ENCODE measurements at places on chromosomes 5 and 9.

DNA sequence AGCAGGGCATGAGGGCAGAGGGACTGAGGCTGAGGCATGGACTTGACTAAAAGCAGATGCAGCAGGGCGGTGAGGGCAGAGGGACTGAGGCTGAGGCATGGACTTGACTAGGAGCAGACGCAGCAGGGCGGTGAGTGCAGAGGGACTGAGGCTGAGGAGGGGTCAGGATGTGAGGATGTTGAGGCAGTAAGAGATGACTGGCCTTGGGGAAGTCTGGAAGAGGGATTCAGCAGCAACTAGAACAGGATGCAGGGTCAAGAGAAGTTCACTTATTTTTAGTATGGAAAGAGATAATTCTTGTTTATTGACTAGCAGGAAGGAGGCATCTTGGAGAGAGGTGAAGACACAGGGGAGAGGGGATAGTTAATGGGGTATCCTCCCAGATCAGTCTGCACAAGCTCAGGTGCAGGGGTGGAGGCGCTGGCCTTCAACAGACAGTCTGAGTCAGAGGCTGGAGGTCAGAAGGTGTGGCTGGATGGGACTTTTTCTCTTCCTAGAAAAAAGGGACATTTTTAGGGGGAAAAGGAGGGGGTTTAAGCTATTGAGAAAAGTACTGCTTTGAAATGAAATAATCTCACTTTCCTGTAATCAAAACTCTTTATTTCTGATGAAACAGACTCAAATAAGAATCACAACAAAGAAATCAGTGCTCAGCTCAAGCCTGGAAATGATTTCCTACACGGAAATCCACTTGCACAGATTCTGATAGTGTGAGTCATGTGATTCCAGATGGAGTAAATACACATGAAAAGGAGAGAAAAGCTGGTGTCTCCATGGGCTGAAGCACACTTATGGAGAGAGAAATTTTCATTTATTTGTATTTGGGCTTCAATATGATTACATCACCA, 130.9 kb downstream of the PALM2AKAP2 start:
- DNase-seq = no peak

DNA sequence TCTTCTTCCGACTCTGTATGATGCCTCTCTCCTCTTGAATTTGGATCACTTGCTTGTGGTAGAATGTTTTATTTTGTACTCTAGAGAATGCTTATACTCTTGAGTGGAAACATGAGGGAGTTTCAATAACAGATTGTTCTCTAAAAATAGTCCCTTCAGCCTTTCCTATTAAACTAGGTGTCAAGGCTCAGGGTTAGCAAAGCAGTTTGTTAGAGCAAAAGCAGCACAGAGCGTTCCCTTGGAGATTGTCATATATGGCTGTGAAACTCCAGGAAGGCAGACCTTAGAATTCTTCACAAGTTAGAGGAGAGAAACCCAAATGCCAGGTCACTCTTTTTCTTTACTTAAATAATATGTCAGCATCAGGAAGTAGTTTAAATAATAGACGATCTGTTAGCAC, 33.0 kb downstream of the MAMDC2 start:
- no peak for DNase-seq

DNA sequence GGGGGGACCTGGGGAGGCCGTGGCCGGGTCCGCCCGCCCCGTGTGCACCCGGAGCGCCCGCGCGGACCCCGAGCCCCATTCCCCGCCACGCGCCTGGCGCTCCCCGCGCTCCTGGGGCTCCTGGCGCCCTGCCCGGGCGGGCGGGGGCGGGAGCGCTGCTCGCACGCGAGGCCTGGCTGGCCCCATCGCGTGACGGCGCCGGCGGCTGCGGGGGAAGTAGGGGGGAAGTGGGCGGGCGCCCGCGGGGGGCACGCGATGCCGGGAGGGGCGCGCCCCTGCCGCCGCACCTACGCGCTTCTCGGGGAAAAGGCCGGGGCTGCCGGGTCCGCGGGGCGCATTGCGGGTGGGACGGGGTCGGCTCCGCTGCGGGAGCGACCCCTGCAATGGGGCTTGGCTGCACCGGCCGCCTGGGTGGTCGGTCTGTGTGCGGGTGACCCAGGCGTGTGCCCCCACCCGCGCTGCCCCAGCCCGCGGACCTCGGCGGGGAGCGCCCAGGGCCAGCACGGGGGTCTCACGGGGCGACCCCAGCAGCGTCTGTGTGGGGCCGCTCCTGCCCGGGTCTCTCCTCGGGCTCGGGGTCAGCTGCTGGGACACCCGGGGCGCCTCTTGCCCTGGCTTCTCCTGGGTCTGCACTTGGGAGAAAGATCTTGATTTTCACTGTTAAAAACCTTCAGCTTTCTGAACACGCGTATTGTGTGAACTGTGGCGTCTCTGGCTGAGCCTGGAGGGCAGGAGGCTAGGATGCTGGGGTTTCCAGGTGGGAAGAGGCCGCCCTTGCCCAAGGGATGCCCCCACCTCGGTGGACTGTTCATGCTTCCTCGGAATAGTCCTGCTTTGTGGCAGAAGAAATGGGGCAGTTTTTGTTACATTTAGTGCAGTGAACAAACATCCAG, 52.4 kb downstream of the AHRR start:
- DNase-seq = no peak

- DNase-seq = no peak
These were observed 22.9 kb downstream of the RGMB start for GRCh38 chr5:98796197-98796972.

DNA sequence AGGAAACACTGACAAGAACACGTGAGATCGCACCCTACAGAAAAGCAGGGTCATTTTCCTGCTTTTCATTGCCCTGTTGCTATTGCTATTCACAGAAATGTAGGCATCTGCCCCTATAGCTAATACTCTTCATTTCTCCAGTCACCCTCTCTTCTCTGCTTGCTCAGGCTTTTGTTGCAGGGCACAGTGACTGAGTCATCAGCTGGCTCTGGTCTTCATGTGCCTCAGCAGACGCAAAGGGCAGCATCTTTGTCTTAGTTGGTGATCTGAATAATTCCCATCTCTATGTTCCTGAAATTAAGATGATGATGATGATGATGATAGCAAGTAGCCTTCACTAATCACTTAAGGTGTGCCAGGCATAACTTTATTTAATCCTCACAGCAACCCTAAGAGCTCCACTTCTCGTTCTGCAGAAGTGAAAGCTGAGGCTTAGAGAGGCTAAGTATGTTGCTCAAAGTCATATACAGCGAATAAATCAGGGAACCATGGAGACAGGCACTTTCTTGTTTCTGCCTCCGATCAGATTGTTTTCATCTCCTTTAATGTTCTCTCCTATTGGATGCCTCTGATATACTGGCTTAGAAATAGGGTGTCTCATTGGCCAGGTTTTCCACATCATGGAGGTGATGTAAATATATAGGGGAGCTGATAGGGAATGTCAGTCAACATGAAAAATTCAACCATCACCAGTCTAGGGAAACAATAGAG, 133.0 kb upstream of the STK32A start:
- no peak for DNase-seq

DNA sequence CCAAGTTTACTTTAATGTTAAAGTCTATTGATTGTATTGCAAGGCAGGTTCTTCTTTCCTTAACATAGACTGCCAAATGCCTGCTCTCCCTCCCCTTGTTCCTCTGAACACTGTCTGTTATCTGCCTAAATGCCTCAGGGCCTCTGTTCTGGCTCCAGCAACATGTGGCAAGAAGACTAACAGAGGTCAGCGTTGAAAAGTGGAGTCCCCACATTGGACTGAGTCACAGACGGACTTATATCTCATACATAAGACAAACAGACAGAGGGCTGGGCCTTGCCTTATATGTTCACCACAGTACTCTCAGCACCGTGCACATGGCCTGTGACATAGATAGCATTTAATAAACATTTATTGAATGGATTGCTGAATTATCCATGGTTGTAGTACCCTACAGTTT, 91.4 kb downstream of the TSSK1B start:
- DNase-seq = no peak

DNA sequence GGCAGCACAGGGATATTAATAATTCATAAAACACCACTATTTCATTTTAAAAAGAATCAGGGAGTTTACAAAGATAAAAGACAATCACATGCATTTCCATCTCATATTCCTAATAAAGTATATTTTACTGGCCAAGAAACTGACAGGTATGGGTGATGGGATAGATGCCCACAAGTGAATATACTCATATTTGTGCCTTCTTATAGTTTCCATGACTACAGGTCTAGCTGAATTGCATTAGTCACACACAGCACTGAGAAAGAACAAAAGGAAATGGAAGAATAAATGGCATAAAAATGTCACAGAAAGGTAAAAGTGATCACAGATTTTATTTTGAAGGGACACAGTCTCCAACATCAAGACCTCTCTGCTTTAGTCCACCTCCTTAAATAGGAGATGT, 193.5 kb downstream of the PLK2 start:
- DNase-seq = no peak

DNA sequence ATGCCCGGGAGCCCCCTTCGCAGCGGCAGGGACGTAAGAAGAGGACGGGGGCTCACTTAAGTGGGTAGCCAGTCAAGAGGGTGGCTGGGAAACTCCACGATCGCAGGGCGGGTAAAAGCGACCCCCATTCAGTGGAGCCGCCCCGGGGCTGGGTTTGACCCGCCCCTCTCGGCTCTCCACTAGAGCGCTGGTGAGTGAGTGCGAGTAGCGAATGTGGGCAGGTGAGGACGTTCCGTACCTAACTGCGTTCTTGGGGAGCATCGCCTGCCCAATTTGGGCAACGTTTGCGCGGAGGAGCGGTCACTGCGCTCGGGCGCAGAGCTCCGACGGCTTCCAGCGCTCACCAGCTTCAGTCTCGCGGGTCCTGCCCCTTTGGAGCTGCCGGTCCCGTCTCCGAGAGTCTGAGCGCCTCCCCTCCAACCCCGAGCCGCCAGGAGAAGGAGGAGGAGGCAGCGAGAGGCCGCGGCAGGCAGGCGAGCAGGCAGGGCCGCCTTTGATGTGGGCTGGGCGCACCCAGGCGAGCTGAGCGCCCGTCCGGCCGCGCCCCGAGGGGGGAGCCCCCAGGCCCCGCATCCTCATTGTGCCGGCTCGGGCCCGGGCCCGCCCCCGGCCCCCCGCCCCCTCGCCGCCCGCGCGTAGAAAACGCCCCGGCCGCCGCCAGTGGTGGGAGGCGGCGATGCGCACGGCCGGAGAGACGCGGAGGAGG, at the start of gene FGF18:
FGF18 (plus strand) TSS at position 666 of the 706 bp plus-strand sequence. CDS start 553 bp downstream, outside the sequence.
- DNase-seq = no peak

DNA sequence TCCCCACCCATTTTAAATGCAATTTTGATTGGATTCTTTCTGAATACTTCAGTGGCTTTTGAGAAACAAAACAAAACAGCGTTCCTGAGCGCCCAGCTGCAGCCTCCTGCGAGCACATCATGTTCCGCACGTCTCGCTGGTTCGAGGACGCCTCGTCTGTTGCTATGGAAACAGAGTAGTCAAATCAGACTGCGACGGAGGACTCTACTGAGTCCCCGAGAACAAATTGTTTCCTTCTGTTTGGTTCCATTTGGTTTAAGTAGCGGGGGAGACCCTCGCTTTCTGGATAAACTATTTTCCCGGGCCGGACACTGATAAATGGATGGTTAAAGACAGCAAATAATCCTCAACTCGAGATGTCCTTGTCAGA, 69.0 kb downstream of the SLC28A3 start:
- DNase-seq = no peak

DNA sequence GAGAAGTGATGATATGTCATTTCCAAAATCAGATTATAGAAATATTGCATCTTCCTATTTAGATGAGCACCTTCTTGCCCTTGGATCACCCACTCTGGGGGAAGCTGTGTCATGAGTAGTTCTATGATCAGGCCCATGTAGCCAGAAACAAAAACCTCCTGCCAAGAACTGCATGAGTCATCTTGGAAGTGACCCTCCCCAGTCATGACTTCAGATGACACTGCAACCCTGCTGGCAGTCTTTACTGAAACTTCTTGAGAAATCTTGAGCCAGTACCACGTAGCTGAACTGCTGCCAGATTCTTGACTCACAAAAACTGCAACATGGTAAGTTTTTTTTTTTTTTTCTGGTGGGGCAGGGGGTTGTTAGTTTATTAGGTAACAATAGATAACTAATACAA, 439.6 kb upstream of the PTGER4 start:
- no peak for DNase-seq

DNA sequence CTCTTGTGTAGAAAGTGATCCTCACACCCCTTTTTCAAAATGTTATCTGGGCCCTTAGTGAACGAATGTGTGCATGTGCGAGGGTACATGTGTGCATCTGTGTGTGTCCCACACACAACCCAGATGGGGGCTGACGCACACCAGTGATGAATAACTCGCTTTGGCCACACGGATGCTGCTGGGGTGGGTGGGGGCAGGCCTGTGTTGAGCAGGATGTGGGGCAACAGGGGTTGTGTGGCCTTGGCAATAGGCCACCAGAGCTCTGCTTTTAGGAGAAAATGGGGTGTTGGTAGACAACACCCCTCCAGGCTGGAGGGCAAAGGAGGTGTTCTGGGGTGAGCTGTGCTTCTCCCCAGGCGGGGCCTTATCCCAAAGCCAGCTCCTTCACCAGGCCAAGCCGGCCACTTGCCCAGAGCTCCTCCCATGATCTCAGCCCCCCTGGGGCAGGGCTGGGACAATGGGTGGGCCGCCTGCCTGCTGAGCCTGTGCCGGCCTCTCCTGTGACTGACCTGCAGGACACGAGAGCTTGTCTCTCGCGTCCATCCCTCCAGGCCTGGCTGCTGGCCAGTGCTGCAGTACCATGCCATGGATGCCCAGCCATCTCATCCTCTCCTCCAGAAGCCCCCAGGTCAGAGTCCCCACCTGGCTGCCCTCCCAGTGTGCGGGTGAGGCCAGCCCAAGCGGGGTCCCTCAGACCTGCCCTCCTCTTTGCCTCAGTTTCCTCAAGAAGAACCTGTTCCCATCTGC, 1.7 kb downstream of the DBN1 start:
- no peak for DNase-seq

DNA sequence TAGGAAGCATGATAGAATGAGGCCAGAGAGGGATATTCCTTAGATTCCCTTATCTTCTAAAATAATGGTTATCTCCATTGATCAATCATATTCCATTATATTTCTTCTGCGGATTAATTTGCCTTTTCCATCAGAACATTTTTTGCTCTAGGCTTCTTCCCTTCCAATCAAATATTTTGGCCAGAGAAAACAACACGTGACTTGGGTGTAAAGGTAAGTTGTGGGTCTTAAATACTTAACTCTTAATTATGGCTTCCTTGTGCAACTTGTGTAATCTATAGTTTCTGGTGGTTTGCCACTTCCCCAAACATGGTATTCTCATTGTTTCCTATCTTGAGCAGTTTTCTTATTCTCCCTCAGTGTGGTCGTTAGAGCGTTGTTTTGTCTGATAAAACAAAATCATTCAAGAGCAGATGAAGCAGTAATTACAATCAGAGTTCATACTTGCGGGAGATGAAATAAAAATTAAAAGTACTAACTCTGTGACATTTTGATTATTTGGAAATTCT, 889.3 kb downstream of the MAT2B start:
- DNase-seq = no peak

GRCh38 chr9:105341434-105342146, 97.1 kb downstream of the SLC44A1 start:
- DNase-seq = no peak

DNA sequence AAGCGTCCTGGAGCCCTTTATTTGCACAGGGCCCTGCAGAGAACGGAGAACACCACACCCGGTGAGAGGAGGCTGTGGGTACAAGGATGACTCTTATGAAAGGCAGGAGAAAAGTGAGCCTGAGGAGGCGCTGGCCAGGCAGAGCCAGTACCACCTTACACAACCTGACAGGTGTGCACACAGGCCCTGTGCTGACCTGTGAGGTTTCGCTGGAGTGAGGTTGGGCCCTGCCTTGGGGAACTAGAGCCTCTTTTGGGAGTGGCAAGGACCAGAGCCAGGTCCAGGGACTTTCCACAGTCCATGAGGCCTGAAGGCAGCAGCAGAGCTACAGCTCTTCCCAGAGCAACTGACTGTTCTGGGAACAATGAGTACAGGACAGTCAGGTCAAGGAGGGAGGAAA, 3.1 kb downstream of the SRD5A1 start:
- DNase-seq = no peak
